Mesenteric fat pad (tissue), 1 donor: ENCODE measurements at places on chromosomes 7 and 10. TPM values are rescaled to one million over a fixed set of nuclear protein-coding genes. Genes with fewer than 3 reads are reported as not detected.
A peak's percentile ranks its signal among the peaks of the same experiment; 100 is the strongest.

DNA sequence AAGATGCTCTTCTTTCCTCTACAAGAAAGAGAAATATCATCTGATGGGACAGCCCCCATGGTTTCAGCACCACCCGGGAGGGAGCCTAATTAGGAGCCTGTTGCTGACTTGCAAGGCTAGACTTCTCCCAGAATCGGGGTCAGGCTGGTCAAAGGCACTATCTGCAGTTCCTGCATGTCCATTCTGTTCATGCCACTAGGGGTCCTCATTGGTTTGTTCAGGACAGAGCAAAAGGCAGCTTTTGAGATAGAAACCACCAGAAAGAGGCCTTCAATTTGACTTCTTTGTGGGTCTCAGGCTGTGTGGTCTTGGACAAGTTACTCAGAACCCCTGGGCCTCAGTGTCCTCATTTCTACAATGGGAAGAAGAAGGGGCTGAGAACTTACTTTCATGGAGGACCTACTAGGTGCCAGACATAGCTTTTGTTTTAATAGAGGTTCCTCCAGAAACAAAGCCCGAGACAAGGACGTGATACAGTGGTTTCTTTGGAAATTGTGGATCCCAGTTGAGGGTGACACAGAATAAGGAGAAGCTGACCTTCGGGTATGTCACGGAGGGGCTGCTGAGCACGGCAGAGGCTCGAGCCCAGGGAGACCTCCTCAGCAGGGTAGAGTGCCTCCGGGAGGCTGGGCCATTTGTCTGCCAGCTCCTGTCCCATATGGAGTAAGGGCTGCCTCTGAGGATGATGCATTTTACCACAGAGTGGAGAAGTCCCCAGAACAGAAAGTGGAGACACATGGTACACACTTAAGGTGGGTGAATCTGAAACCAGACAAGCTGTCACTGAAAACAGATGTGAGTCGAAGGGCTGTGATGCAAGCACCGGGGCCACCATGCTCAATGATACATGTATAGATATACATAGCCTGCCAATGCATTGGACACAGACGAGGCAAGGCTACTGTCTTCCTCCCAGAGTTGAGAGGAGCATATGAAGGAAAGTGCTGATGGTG is 33.1 kb upstream of the NEUROD6 start:
- no peak for DNase-seq

GRCh38 chr10:17716161-17716560 is 35.8 kb upstream of the TMEM236 start:
- DNase-seq = no peak

The SLC18A3 gene
- not detected for total RNA-seq

DNA sequence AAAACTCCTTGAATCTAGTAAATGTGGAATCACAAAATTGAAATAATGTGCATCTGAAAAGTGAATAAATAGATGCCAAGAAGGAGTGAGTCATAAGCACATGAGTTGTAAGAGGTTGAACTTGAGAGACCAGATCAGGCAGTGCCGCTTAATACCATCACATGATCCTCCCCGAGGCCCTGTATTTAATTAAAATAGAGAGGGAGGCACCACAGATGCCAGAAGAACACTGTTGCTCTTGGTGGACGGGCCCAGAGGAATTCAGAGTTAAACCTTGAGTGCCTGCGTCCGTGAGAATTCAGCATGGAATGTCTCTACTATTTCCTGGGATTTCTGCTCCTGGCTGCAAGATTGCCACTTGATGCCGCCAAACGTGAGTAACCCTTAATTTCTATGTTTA is at the start of gene GPNMB:
TSS of gene GPNMB (plus strand) at position 221 of the 400 bp plus-strand sequence. CDS start at position 304, 83 bp downstream.
- DNase-seq = no peak

DNA sequence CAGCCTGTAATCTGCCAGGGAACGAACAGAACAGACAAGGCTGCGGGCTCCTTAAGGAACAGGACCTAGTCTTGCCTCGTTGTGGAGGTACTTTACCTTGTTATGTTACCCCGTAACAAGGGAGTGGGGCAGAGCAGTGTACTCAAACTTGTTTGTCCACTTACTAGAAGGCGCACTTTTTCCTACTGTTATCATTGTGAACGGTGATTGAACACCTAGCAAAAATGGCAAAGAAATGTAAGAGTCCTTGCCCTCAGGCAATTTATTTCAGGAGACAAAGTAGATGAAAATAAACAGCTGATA is 620 bp upstream of the IMPDH1 start:
- no peak for DNase-seq

The GPR26 gene
- total RNA-seq = not detected

DNA sequence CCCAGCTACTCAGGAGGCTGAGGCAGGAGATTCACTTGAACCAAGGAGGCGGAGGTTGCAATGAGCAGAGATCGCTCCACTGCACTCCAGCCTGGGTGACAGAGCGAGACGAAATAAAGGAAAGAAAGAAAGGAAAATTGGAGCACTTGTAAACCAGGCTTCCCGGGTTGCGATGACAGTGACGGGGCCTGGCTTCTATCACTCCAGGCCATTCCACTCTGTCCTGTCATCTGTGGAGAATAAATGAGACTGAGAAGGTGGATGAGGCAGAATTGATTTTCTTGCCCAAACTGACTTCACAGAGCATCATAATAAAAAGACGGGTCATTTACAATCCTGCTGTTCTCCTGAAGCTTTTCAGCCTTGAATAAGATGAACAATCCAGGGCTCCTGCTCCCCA is 12.1 kb upstream of the KPNA7 start:
- DNase-seq = no peak

DNA sequence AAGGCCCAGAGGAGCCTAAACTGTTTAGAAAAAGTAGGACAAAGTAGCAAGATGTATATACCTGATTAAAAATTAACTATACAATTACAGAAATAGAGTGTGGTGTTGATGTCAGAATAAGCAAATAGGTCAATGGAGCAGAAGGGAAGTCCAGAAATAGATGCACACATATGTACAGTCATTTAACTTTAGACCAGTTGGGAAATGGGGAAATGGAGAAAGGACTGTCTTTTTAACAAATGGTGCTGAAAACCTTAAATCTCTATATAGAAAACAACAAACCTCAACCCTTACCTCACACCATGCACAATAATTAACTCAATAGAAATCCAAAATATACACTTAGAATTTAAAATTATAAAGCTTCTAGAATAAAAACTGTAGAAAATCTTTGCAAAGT is 72.2 kb downstream of the CH25H start:
- no peak for DNase-seq

GRCh38 chr10:126561921-126562680 is 108.4 kb downstream of the C10orf90 start:
- no peak for DNase-seq

DNA sequence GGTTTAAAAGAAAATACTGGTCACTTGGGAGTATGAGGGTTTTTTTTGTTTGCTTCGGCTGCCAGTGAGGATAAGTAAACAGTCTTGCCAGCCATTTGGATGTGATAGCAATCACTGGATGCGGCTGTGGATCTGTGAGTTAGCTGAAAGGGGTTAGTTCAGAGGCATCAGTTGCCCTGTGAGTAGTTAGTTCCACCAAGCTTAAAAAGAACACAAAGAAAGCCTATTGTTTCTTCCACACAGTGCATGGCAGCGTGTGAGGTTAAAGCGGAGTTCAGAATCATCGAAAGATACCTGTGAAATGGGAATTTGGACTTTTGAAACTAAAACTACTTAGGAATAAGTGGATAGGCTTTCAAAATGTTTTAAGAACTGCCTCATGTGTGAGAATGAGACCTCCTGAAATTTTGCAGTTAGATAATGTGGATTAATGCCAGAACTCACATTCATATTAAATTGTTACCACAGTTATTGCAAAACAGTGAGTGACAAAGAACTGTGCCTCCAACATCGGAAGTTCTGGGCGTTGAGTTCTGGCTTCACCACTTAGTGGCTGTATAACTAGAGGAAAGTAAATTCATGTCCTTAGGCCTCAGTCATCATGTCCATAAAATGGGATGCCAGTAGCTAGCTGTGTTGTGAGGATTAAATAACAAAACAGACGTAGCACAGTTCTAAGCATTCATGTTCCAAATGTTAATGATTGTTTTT is 31.3 kb downstream of the KIAA1217 start:
- no peak for DNase-seq

The CYP2C19 gene
- total RNA-seq = 0.19 TPM

The DLX6 gene
- not detected for total RNA-seq

DNA sequence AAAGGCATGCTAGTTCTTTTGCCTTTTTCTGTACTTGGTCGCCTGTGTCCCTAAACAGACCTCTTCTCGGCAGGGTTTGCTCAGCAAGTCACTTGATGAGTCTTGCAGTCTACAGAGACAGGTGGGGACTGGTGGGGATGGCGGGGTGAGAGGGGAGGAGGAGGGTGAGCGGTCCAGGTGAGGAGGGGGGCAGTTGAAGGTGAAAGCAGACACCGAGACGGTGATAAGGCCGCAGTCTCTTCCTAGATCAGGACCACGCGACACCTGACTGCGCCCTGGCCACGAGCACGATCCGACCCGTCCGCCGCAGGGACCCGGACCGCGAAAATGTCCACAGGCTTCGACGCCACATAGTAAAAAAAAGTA is 566 bp downstream of the ASNS start:
- no peak for DNase-seq

GRCh38 chr10:78720091-78720490 is 348.7 kb upstream of the ZMIZ1 start:
- DNase-seq = peak; percentile 83

The PRKCQ gene
- total RNA-seq = 0.35 TPM

- DNase-seq = no peak
These were observed 182.0 kb downstream of the RPS24 start for GRCh38 chr10:78215645-78216044.

The OR2A12 gene
- total RNA-seq = not detected

GRCh38 chr10:971150-971542 is 17.1 kb upstream of the GTPBP4 start:
- DNase-seq = peak; percentile 16

DNA sequence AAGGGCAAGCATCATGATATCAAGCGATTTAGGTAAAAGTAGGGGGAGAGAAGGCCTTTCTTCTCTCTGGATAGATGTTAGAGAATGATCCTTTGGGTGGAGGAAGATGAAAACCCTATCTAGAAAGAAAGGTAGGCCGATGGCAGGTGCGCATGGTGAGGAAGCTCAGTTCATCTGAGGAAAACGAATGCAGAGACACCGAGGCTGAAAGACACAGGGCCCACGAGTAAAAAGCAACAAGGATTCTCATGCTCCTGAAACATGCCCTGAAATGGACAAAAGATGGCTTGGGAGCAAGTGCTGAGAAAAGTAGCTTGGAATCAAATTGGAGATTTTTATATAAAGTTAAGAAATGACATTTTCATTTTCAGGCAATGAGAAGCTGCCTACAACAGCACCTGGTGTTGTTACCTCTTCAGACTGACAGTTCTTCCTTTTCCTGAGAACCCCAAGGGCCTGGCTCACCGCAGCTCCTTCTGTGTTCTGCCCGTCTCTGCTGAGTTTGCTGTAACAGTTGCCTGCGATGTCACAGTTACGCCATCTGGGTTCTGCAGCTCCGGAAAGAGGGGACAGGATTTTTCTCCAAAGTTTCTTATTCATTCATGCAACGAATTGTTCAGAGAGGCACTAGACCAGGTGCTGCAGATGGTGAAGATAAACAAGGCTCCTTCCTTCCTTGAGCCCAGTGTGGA is 402.0 kb upstream of the KLF6 start:
- DNase-seq = no peak

The MBL2 gene
- not detected for total RNA-seq

DNA sequence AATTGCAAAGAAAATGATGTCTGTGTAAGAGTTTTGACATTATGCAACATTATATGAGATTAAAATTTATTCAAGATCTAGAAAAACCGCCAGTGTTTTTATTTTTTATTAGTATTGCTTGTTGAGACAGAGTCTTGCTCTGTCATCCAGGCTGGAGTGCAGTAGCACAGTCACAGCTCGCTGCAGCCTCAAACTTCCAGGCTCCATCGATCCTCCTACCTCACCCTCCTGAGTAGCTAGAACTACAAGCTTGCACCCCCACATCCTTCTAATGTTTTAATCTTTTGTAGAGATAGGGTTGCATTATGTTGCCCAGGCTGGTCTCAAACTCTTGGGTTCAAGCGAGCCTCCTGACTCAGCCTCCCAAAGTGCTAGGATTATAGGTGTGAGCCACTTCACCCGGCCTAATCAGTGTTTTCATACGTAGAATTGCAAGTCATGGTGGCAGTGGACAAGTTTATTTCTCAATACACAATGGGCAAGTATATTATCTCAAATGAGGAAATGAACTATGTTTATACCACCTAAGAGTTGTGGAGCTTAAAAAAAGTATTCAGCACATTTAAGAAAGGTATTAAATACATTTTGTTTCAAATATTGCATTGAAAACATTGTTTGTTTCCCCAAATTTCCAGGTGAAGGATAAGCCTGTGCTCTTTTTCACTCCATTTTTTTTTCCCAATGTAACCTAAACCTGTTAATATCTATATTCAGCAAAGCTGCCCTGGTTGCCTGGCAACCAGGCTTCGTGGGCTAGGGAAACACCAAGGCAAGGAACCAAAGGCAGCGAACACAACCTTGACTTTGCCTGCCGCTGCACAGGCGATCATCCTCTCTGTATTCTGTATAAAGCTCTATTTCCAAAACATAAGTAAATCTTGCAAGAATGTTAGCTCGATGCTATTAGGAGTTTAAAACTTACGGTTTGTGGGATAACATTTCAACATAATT is 163.9 kb downstream of the CACNB2 start:
- DNase-seq = no peak

The OGDH gene
- 102 TPM for total RNA-seq

DNA sequence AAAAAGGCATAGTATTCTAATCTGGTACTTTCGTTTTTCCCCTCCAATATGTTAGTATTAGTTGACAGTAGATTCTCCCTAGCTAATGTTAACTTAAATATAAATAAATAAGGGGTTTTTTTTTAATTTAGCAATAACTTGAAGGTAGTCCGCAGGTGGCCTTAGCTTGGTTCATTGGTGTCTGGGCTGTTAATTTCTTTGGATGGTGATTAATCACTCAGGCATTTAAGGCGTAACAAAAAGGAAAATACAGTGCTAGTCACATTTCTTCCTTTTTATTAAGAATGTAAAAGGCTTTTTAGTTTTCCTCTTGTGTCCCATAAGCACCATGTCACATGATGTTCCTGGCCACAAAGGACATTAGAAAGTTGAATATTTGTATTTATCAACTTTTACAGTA is 161.0 kb upstream of the POT1 start:
- DNase-seq = no peak

GRCh38 chr10:102066399-102067088 is 1.4 kb downstream of the HPS6 start:
- no peak for DNase-seq

- DNase-seq = no peak
These were observed 217.4 kb downstream of the PHF14 start for GRCh38 chr7:11191081-11191480.

The NRAP gene
- 0.06 TPM for total RNA-seq

DNA sequence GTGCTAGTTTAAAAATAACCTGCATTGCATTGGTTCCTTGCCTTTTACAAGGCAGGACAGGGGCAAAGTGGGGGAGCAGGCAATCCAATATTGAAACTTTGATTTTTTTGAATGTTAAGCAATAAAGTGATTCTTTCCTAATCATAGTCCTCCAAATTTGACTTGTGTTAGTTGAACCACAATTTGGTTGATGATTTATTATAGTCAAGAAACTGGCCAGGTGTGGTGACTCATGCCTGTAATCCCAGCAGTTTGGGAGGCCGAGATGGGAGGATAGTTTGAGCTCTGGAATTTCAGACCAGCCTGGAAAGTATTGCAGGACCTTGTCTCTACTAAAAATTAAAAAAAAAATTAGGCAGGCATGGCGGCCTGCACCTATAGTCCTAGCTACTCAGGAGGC is 27.9 kb upstream of the ABLIM1 start:
- DNase-seq = no peak
